ENCODE measurements at places on chromosomes 7 and 10.

DNA sequence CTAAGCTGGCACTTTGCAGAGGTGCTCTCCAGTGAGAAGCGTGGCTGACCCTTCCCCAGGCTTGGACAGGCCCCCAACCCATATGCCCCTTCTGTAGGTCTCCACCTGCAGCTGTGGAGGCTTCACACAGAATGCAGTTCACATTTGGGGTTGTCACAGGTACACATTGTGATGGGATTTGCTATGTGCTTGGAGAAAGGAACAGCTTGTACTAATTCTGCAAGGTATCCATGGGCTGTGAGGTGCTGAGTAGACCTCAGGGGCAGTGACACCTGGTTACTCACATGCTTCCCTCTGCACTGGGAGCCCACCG is 188.9 kb downstream of the CXCL12 start:
- DNase-seq = no peak

GRCh38 chr7:55086413-55087201 is 67.8 kb downstream of the EGFR start:
- no peak for DNase-seq

DNA sequence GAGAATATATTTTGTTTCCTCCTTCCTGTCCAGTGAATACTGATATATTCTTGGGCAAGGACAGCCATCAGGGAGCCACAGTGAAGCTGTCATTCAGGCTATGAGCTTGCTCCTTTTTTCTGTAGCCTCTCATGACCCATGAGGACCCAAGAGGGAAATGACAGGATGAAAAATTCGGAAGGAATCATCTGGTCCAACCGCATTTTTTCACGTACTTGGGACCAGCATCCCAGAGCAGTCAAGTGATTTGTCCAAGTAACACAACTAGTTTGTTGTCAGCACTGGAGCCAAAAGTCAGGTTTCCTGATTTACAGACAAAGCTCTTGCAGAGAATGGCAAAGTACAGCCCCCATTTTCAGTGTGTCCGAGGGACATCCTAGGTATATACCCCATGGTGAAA is 47.2 kb upstream of the AGBL3 start:
- no peak for DNase-seq

DNA sequence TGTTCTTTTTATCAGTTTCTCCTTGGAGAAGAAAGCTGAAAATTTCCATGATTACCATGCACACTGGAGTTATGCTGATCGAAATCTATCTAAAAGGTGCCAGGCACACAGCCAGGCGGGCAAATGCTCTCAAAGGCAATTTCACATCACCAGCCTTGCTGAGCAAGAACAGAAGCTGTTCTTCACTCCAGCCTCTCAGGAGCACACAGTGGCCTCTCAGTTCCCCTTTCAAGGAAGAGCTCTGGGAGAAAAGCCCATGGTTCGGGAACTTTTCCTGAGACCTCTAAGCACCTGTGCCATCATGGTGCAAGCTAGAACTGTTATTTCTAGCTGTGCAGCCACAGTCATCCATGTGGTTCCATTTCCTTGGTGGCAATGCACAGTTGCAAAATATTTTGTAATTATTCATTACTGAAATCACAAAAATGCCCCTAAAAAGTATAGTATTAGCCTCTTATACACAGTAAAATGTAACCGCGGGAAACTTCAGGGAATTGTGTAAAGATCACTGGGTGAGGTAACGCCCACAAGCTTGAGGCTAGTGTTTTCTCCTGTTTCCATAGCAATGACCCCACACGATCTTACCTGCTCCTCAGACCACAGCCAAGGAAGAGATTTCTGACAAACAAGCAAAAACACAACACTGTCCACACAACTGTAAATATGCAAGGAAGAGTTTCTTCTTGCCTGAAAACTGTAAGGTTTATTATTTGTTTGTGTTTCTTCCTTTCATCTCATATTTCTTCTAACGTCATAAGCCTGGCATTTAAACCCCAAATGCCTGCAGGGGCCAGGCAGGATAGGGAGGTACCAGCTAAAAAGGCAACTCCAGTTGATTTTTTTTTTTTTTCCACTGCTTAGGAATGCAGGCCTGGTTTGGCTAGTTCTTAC is 121.2 kb downstream of the FAM107B start:
- peak; percentile 12 for DNase-seq

DNA sequence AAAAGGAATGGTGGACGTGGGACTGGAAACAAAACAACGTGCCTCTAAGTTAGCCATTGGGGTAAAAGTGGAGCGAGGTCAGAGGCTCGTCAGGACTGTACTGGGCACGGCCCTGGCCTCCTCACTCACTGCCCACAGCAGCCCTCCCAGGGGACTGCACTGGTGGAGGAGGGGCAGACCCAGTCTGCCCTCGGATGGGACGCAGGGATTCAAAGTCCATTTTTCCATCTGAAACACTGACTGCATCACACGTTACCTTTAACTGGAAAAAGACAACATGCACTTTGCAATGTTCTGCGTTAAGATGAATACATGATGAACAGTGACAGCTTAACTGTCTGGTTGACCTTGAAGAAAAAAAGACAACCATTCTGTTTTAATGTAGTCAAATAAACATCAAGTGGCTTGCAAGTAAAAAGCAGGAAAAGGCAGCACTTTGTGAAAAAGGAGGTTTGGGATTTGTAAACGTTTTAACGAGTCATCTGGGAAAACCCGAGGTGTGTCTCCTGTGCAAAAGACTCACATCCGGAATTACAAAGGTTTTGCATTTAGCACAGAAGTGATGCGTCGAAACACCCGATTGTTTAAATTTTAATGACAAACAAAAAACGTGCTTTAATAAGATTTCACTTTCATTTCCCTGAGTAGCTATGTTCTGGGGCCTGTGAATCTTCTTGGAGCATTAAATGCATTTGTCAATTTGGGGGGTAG is 18.8 kb downstream of the KLF6 start:
- no peak for DNase-seq

DNA sequence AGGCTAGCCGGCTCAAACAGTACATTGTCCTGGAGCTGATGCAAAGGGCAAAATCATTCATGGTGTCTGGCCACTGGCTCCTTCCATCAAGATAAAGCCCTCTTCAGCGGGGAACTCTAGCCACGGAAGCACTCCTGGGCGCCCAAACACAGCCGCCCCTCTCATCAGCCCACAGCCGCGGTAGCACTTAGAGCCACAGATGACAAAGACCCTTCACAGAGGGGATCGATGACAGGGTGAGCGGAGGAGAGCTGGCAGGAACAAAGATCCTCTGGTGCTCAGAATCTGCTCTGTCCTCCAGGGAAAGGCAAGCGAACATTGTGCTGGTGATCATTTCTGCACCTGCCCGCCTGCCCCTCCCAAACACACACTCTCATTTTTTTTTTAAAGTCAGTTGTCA is 222.2 kb upstream of the NRP1 start:
- no peak for DNase-seq

All from hematopoietic multipotent progenitor cell treated with erythropoietin and hydrocortisone succinate and interleukin-3 and kit ligand, for 6 days (in vitro differentiated cells).